A549 treated with CORT108297 at 1 μM for 4 hours (cell line): ENCODE measurements at places on chromosomes 1 and 21. TPM values are rescaled to one million over a fixed set of nuclear protein-coding genes. Genes with fewer than 3 reads are reported as not detected.

KRTAP12-2 gene
- not detected in 5 replicates for total RNA-seq

SLC35F3 gene
- 4.4 to 5.8 TPM (median 5.2 TPM) in 5 replicates for total RNA-seq

RGS8 gene
- not detected in 5 replicates for total RNA-seq

PGLYRP3 gene
- total RNA-seq: not detected in 5 replicates

ANKRD35 gene
- total RNA-seq: not detected in 5 replicates

SLC6A17 gene
- total RNA-seq: 4.6 to 7.0 TPM (median 5.8 TPM) in 5 replicates

PDPN gene
- total RNA-seq: not detected in 5 replicates

PLEKHA6 gene
- total RNA-seq: 20.6 to 31.2 TPM (median 27.2 TPM) in 5 replicates

HENMT1 gene
- 3.6 to 5.2 TPM (median 4.4 TPM) in 5 replicates for total RNA-seq

IKBKE gene
- 6.3 to 9.1 TPM (median 7.8 TPM) in 5 replicates for total RNA-seq

GJB3 gene
- 4.8 to 10.0 TPM (median 7.4 TPM) in 5 replicates for total RNA-seq

USP16 gene
- 20.6 to 30.8 TPM (median 22.0 TPM) in 5 replicates for total RNA-seq

GUCA2B gene
- total RNA-seq: 0.73 TPM in 1 of 5 replicates, not detected in the others

PDE4B gene
- 12.8 to 14.5 TPM (median 14.2 TPM) in 5 replicates for total RNA-seq

THEM5 gene
- not detected in 5 replicates for total RNA-seq

SPRR2B gene
- not detected in 5 replicates for total RNA-seq

S100A4 gene
- total RNA-seq: 1,610 to 1,903 TPM (median 1,713 TPM) in 5 replicates

PODN gene
- total RNA-seq: not detected in 5 replicates

S100A5 gene
- total RNA-seq: 0.70 to 1.1 TPM (median 0.81 TPM) in 5 replicates
